G401 (cell line): ENCODE measurements at places on chromosomes 4 and X.
A peak's percentile ranks its signal among the peaks of the same experiment; 100 is the strongest.

DNA sequence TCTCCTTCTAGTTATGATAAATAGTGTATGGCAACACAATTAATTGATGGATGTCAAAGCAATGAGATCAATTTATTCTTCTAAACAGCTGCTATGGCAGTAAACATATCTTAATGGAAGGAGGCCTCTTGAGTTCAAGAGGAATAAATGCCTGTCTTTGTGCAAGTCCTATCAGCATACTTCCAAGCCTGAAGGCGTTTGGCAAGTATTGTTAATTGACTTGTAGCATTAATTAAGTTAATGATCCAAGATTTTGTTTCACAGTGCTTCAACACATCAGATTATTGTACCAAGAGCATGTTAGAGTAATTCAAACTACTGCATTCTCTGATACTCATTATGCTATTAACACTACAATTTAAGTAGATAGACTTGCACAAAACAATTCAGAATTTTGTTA lies 144.8 kb downstream of the FAT4 start:
- no peak for DNase-seq

GRCh38 chrX:43002526-43003203 lies 224.7 kb upstream of the PPP1R2C start:
- no peak for DNase-seq

DNA sequence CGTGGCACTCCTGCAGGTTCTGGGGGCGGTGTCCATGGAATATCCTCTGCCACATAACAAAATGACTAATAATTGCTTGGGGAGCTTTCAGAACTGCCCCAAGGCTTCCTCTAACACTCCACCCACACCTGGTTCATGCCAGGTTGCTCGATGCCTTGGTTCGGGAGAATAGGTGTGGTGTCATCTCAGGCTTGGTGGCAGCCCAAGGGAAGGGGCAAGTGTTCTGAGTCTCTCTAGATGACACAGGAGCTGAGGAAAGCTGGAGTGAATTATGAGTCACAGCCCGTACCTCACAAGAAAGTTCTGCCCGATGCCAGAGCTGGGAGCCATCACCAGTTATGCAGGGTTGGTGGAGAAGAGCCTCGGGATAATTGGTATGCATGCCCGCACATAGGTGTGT lies 14.7 kb downstream of the FTSJ1 start:
- no peak for DNase-seq

GRCh38 chr4:112150920-112151319 lies 5.7 kb downstream of the FAM241A start:
- no peak for DNase-seq

GRCh38 chr4:78784236-78784865 lies 8.2 kb downstream of the BMP2K start:
- peak; percentile 25 for DNase-seq

DNA sequence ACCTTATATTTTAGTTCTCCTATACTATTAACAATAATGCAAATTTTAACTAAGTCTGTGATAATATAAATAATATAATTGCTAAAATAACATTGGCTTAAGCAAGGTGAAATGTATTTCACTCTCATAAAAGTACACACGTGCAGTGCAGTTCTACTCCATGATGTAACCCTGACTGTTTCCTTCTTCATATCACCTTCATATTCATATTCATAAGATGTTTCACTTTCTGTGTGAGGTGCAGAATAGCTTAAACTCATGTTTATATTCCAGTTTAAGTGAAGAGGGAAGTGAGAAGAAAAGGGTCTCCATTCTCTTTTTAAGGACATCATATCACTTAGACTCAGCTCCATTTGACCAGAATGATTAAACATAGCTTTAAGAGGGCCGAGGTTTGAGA lies 1810.0 kb upstream of the PCDH10 start:
- no peak for DNase-seq

DNA sequence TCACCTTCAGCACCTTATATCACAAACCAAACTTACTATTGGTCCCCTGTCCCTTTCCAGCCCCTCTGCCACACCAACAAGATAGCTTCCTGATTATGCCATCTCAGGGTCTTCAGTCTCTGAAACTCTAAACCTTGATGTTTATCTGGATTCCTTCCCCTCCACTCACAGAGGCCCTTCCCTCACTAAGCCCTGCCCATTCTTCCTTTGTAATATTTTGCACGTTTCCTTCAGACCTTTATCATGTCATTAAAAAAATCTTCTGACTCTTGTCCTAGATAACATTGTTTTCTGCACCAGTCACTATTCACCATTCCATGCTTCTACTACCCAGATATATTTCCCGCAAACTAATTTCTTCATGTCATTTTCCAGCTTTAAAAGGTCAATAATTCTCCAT lies 17.7 kb upstream of the CEP135 start:
- DNase-seq: no peak

GRCh38 chr4:128776794-128777216 lies 32.7 kb upstream of the JADE1 start:
- DNase-seq: no peak

DNA sequence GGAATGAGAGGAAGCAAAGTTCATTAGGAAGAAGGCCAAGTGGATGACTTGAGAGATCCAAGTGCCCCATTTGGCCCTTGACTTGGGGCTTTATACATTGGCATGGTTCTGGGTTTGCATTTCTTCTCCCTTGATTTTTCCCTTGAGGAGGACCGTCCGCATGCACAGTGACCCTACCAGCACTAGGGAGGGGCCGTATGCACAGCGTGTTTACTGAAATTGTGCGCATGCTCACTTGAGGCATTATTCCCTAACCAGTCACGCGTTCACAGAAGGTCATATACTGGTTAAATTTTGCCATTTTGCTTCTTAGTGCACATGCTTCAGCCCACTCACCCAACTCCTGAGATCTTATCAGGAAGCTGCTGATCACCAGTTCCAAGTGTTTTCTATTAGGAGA lies 35.1 kb downstream of the PAGE2 start:
- no peak for DNase-seq

DNA sequence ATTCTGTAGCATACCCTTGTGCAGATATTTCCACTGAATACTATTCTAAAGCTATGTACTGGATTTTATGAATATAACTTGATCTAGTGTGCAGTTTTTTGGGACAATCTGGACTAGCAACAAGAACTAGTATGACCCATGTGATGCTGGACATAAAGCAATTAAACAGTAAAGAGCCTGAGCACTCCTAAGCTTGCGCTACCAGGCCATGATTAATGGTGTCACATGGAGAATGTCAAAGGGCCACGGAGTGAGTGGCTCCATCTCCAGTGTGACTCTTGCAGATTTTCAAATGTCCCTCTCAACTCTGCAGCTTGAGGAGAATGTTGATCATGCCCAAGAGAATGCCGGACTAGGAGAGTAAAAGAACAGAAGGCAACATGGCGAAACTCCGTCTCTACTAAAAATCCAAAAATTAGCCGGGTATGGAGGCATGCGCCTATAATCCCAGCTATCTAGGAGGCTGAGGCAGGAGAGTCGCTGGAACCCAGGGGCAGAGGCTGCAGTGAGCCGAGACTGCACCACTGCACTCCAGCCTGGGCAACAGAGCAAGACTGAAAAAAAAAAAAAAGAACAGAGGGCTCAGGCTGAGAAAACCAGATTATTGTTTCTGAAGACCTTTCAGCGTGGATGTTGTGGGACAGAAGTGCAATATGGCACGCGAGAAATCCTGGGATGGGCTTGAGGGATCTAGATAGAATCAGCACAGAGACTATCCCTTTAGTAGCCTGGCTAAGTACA lies 45.0 kb downstream of the TIGD2 start:
- no peak for DNase-seq

GRCh38 chrX:131332331-131332730 lies 43.2 kb upstream of the IGSF1 start:
- no peak for DNase-seq

DNA sequence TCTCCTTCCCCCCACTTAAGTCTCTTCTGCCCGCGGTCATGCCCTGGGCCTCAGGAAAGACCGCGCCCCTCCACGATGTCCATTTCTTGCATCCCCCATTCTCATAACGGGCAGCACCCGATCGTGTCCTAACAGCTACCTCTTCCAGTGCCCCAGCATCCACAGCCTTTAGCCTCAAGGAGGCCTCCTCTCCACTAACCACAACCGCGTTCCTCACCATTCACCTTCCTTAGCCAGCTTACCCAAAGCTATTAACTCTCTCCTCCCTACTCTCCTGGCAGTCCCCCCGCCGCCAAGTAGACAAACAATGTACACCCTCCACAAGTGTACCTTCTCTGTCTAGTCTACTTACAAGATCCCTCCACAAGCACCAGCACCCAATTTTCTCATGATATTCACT lies 58.6 kb upstream of the PAGE5 start:
- peak; percentile 23 for DNase-seq

GRCh38 chr4:94680176-94680862 lies 77.4 kb upstream of the BMPR1B start:
- DNase-seq: no peak

DNA sequence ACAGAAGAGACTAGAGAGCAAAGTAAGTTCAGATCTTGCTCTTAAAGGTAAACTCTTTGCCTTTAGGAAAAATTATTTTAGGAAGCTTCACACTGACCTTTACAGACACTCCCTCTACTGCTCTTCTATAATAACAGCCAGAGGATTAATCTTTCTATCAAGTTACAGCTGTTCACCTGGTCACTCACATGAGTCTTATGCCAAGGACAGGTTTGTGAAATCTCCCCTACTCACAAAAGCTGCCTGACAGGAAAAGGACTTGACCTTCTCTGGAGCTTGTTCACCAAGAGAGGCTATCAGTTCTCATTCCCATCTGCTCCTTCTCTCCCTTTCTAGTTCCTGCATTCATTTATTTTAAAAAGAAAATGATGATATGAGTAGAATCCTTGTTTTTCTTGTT lies 117.3 kb downstream of the C4orf51 start:
- no peak for DNase-seq
